ENCODE measurements at places on chromosomes 12 and 14. TPM values are rescaled to one million over a fixed set of nuclear protein-coding genes. Genes with fewer than 3 reads are reported as not detected.

GRCh38 chr12:4908684-4909409 is 858 bp upstream of the KCNA1 start:
- DNase-seq, result no peak

- no peak for DNase-seq
These were observed 294.9 kb downstream of the FOXN3 start for GRCh38 chr14:89121968-89122620.

GRCh38 chr14:94775091-94775870 is 5.4 kb upstream of the GSC start:
- DNase-seq, result peak; percentile 27

- DNase-seq, result peak; percentile 92
These were observed 2.6 kb downstream of the ITPK1 start for GRCh38 chr14:93112891-93113677.

- DNase-seq, result no peak
These were observed 4.7 kb downstream of the LRIG3 start for GRCh38 chr12:58915634-58916033.

DNA sequence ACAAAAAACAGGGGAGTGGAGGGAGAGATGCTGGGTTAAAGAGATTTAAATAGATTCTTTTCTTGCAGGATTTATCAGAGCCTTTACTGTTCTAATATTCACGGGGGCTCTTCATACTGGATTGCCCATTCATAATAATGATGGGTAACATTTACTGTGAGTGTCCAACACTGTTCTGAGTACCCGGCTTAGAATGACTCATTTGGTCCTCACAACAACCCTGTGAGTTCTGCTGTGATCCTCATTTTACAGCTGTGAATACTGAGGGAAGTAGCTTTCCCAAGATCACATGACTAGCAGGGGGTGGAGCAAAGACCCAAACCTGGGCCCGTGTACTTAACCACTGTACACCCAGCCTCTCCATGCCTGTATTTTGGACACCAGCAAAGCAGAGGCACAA is 113.4 kb downstream of the NT5DC3 start:
- no peak for DNase-seq

REC8 gene
- 20.9 TPM for total RNA-seq

PAX9 gene
- total RNA-seq, result 5.3 TPM

Measured in sciatic nerve (tissue), 2 donors.